ENCODE measurements at places on chromosomes 2 and 18.

DNA sequence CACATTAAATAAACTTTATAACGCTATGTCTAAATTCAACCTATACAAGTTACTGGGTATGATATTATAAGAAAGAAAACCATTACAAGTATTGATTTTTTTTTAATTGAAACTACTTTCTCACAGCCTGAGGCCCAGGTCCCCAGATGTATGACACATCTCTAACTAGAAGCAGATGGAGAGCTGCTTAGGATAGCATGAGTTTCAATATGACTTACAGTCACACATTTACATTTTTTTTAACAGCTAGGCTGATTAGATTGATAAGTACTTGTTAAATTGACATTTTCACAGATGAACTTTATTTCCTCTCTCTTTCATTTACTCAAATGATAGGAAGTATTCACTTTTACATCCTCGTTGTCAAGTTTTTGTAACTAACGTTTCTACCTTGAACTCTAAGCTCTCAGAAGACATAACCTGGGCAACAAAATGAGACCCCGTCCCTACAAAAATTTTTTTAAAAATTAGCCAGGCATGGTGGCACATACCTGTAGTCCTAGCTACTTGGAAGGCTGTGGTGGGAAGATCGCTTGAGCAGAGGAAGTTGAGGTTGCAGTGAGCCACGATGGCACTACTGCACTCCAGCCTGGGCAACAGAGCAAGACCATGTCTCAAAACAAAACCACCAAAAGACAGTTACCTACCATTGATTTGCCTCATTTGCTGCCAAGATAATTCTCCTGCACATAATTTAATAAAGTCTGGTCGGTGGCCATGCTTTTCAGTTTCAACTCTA is 52.4 kb downstream of the STK39 start:
- DNase-seq: peak; percentile 68

DNA sequence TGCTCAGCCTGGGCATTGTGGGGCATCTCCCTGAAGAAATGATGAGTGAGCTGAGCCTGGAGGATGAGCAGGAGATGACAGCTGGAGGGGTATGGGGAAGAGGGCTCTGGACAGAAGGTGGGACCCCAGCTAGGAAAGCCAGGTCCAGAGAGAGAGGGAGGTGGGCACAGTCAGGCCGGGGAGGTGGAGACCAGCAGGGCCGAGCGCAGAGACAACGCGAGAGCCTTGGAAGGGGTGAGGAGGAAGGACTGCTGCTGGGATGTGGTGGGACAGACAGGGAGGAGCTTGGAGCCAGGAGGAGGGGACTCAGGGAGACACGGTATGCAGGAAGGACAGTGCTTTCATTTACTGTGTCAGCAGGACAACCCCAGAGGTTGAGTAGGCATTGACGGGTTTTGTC is 8.2 kb downstream of the TRPM8 start:
- DNase-seq: no peak

DNA sequence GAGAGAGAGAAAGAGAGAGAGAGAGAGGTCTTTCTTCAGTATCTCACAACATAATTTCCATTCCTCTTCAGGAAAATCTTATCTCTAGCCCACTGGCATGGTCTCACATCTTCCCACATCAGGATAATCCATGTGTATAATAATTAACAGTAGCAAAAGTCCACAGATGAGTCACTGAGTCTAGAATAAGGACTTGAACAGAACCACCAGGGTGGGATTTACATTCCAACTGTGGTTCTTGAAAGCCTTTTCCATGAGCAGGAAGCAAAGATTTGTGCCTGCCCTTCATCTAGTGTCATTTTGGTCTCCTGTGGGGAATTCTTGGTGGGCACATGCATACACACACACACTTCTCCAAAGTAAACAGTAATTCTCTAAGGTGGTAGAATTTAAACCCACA is 107.1 kb upstream of the TCF4 start:
- no peak for DNase-seq

DNA sequence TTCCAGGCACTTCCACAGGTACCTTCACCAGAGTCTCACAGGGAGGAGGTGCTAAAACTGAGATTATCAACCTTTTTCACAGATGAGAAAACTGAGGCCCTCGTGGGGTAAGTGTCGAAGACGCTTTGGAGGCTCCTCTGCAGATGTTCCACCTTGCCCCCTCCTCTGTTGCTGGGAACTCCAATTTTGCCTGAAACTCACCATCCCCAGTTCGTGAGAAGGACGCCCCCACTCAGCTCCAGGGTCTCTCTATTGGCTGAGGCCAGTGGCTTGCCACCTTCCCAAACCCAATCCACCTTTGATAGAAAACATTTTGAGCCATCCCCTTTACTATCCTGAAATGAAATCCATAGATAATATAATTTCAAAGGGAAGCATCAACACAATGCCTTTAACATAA is 109.1 kb downstream of the CYP26B1 start:
- DNase-seq: no peak

DNA sequence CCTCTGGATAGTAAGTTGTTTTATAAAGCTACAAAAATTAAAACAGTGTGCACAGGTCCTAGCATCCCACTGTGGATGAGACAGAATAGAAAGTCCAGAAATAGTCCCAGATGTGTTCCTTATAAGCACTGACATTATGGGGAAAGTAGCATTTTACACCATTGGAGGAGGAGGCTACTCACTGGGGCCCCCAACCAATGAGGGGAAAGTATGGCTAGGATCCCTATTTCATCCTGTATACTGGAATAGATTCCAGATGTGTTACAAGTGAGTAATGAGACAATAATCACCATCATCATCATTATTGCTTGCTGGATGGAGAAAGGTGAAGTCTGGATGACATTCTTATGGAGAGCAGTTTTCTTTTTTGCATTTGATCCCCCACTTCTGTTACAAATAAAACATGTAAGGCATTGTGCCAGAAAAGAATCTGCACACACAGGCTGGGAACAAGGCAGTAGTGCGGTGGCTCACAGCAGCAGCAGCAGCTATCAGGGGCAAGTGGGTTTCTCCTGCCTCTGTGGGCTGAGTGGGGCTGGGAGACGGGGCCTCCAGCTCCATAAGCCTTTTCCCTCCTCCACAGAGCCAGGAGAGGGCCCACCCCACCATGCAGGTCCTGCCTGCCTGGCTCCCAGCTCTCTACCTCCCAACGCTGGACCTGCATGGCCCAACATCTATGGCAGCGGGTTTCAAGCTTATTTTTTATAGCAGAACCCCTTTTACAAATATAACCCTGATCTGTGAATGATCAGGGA is 5.0 kb downstream of the ARID5A start:
- peak; percentile 68 for DNase-seq

DNA sequence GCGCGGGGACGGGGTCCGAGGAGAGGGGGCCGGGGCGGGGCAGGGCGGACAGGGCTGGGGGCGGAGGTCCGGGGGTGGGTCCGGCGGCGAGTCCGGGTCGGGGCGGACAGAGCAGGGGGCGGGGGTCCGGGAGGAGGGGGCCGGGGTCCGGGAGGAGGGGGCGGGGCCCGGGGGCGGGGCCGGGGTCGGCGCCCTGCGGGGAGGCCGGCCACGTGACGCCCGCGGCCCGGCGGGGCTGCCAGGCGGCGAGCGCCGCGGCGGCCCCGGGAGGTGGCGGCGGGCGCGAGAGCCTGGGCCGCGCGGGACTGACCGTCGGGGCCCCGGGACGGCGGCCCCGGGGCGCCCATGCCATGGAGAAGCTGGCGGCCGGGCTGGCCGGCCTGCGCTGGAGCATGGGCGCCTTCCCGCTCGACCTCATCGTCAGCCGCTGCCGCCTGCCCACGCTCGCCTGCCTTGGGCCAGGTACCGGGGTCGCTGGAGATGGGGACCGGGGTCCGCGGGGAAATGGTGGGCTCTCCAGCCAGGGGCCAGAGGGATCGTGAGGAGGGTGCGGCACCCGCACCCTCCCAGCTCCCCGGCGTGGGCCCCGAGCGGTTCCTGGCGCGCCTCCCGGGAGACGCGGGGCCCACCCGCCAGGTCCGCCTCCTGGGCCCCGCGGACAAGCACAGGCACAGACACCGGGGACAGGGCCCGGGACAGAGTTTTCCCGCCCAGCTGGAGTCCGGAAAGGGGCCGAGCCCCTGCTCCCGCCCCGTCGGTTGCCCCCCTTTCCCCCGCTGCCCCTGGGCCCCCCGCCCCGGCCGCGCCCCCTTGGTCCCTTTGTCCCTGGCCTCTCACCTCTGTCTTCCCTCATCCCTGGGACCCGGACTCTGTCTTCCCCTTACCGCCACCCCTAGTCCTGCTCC is at the start of gene GAREM2:
GAREM2 (plus strand) TSS at position 218 of the 905 bp plus-strand sequence; CDS start at position 351, 133 bp downstream.
- peak; percentile 38 for DNase-seq

DNA sequence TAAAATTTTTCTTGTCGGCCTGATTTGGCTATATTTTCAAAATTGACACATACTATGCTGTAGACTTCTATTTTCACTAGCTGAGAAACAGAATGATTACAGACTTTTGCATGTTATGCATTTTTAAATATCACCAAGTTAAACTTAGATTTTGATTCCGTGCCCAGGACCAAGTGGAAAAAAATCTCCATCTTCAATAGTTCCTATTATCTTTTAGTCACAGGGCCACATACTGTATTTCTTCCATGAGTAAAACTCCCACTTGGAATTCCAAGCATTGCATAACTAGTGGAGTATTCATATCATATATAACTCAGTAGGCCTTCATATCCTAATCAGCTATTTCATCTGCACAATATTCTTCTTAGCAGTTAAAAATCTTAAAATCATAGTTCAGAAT is 470.9 kb downstream of the ARHGAP15 start:
- DNase-seq: peak; percentile 20

- DNase-seq: peak; percentile 6
Measured at GRCh38 chr2:67965246-67965645, 97.6 kb downstream of the C1D start.

DNA sequence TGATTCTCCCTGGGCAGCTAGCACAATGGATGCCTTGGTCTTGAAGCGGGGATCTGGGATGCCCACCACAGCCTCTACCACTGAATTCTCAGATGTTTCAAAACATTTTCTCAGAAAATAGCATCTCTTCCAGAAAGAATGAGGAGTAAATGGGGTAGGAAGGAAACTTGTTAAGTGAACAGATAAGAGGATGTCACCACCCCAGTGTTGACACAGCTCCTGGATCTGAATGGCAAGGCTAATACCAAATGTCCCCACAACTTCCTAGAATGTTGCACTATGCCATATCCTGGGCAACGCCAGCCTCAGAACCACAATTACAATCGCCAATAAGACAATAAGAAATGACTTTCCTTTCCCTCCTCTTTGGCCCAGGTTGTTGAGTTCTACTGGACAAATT is 177.2 kb downstream of the BCL11A start:
- DNase-seq: no peak

DNA sequence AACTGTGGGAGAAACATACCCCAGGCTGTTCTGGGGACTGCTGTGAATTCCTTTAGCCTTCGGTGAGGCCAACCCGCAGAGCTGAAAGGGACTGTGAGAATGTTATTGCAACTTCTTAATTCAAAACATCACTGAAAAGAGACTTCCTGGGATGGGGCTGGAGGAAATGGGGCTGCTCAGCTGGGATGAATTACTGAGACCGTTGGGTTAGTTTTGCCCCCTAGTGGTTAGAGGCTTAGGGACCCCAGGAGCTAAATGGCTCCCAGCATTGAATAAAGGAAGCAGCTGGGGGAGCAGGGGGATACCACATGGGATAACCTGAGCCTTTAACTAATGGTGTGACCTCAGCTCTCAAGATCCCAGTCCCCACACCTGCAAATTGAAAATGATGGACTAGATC is 941.1 kb upstream of the FANCL start:
- DNase-seq: peak; percentile 10

DNA sequence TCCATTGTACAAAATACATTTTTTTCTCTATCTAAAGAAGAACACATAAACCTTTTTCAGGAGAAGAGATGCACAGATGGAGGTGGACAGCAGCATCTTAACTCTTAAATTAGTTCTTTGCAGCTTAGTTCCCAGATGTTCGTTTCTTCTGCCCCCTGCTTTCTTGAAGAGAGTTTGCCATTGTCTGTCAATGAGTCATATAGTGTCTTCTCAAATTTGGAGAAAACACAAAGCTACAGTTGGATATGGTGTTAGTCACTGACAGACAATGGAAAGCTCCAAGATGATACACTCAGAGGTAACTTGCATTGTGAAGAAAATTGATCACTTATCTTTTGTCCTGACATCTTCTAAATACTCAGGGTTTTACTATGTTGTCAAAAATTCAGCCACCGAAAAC is 48.8 kb upstream of the TMEFF2 start:
- DNase-seq: peak; percentile 34

- DNase-seq: peak; percentile 44
Measured at GRCh38 chr2:48900321-48901014, 144.9 kb upstream of the LHCGR start.

DNA sequence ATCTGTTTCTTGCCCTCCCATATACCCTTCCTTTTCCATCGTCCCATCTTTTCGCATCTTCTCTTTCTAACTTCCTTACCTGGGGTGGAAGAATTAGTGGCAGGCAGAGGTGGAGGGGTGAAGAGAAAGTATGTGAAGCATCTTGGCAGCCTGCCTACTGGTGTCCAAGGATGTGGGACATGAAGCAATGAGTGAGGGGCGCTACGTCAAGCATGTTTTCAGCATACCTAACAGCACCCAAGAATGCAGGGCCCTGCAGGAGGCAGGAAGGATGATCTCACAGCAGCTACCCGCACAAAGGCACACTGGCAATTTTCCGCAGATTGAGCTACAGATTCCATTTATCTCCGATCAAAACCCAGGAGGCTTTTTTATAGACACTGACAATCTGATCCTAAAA is 42.2 kb downstream of the METTL4 start:
- DNase-seq: no peak

DNA sequence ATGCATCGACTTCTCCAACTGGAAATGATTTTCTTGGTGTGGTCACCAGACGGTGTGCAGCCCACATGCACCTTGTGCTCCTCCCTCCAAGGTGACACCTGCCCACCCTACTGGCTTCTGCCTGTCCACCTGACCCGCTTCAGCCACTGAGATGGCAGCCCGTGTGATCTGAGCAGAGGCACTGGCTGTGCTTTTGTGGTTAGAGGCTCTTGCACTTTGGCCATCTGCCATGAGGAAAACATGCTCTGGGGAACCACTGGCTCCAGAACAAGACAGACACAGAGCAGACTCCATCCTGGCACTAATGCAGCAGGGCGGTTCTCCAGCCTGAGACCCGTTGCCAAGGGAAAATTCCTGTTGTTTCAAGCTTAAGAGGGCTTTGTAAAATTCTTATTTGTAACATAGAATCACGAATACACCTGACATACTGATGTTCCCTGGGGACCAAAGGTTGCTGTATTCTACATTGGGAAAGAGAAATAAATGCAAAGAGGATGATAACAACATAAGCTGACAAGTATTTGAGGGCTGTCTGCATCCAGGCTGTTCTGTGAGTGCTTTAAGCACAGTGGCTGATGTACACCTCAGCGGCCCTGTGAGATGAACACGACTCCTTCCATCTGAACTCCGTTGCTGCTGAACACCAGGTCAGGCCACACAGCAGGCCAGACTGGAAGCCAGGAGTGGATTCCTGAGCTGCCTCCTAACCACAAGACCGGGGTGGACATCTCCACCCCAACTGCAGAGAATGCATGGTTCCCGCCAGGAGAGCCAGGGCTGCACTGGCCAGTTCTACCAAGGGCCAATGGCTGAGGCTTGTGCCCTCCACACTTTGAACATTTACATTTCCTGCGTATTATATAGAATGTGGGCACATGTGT is 820.4 kb downstream of the GALR1 start:
- DNase-seq: no peak

All from adipocyte (in vitro differentiated cells).